ENCODE measurements at places on chromosomes 4 and X. TPM values are rescaled to one million over a fixed set of nuclear protein-coding genes. Genes with fewer than 3 reads are reported as not detected.
A peak's percentile ranks its signal among the peaks of the same experiment; 100 is the strongest.

Gene PTTG2
- 0.55 TPM for total RNA-seq

Gene SPOCK3
- not detected for total RNA-seq

Gene CXCL11
- total RNA-seq = not detected

Gene F11
- total RNA-seq = not detected

Gene FAM47E
- total RNA-seq = 2.2 TPM

Gene SYP
- total RNA-seq = 0.44 TPM

Gene CRLF2
- 0.78 TPM for total RNA-seq

Gene NKX6-1
- total RNA-seq = 0.63 TPM

Gene NUDT11
- not detected for total RNA-seq

Gene MND1
- total RNA-seq = 24.4 TPM

Gene PFKFB1
- total RNA-seq = 0.74 TPM

Gene CHRDL1
- 18.8 TPM for total RNA-seq

- no peaks in the 10 kb centered on the region for H3K4me1 ChIP-seq
- no peaks in the 10 kb centered on the region for H3K27me3 ChIP-seq
- no peak for DNase-seq
Measured at GRCh38 chr4:31613946-31614623, 893.9 kb downstream of the PCDH7 start.

GRCh38 chrX:123964156-123964834 lies 2.8 kb downstream of the STAG2 start:
- peak overlapping the region; percentile 95 for H3K27ac ChIP-seq
- peaks cover 22% of the 10 kb centered on the region for H3K4me1 ChIP-seq
- DNase-seq = no peak
- peak overlapping the region; percentile 79 for H3K4me3 ChIP-seq

DNA sequence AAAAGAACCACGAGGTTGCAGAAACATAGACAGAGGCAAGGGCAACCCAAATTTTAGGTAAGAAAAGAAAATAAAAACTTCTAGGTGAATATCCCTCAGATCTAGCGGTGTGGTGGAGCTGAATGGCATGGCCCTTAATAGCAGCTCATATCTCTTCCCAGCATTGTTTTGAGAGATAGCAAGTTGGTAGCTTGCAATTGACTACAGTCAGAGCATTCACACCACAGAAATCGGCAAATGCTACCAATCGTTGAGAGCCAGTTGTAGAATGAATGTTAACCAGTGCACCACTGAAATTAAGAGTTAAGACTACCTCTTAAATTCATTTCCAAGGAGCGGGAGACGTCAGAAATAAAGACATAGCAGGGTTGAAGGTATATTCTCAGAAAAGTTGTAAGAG lies 184.0 kb upstream of the KIT start:
- DNase-seq = no peak
- no peak overlapping the region for H3K27ac ChIP-seq
- H3K4me1 ChIP-seq = no peaks in the 10 kb centered on the region
- no peaks in the 10 kb centered on the region for H3K27me3 ChIP-seq
- H3K4me3 ChIP-seq = no peak overlapping the region
- no peaks in the 10 kb centered on the region for H3K36me3 ChIP-seq

- no peaks in the 10 kb centered on the region for H3K4me1 ChIP-seq
- H3K27ac ChIP-seq = no peak overlapping the region
- no peak overlapping the region for H3K4me3 ChIP-seq
- H3K27me3 ChIP-seq = no peaks in the 10 kb centered on the region
- no peaks in the 10 kb centered on the region for H3K36me3 ChIP-seq
Measured at GRCh38 chr4:53196882-53197771, 168.7 kb downstream of the SCFD2 start.

- peaks cover 60% of the 10 kb centered on the region for H3K4me1 ChIP-seq
- H3K27me3 ChIP-seq = no peaks in the 10 kb centered on the region
- peaks cover 43% of the 10 kb centered on the region for H3K36me3 ChIP-seq
- DNase-seq = peak; percentile 73
- H3K4me3 ChIP-seq = peak overlapping the region; percentile 97
Measured at GRCh38 chrX:100649550-100650356, 5.8 kb downstream of the SRPX2 start.

DNA sequence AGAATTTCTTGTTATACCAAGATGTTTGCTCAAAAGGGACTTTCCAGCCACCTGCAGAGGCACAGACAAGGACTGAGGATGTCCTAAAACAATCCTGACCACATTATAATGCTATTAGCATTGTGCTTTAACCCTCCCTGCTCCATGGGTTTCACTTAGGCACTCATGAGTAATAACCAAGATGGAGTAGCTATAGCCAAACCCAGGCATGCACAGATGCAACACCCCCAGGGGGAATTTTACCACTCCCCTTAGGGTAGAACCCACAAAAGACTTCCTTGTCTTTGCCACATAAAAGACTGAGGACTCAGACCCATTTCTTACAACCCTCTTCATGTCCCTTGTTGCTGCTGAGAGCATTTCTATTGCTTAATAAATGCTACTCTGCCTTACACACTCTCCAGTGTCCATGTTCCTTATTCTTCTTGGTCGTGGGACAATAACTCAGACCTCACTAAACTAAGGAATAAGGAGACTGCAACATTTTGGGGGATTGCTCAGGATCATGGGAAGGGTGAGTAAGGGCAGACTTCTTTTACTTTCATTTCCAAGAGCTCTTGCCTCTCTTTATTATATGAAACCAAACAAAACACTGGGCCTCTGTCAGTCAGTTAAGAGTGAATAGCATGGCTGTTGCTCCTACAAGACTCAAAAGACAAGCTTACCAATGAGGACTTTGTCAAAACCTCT lies 103.5 kb downstream of the TECRL start:
- H3K4me1 ChIP-seq = no peaks in the 10 kb centered on the region
- H3K36me3 ChIP-seq = no peaks in the 10 kb centered on the region
- H3K4me3 ChIP-seq = no peak overlapping the region
- DNase-seq = no peak
- H3K27ac ChIP-seq = no peak overlapping the region

GRCh38 chr4:128633067-128633466 lies 176.4 kb upstream of the JADE1 start:
- DNase-seq = no peak
- H3K27ac ChIP-seq = no peak overlapping the region
- H3K36me3 ChIP-seq = no peaks in the 10 kb centered on the region
- H3K4me3 ChIP-seq = no peak overlapping the region

- H3K27ac ChIP-seq = peak overlapping the region; percentile 90
- peaks cover 61% of the 10 kb centered on the region for H3K36me3 ChIP-seq
Measured at GRCh38 chr4:41258783-41259182, 2.1 kb downstream of the UCHL1 start.

GRCh38 chr4:148574502-148574901 lies 132.3 kb upstream of the NR3C2 start:
- no peaks in the 10 kb centered on the region for H3K4me1 ChIP-seq
- no peaks in the 10 kb centered on the region for H3K36me3 ChIP-seq
- no peak for DNase-seq
- no peak overlapping the region for H3K27ac ChIP-seq

GRCh38 chr4:80266253-80266901 lies at the start of gene FGF5:
TSS of gene FGF5 (plus strand) at chr4:80266664. CDS start at chr4:80266825, 161 bp downstream.
- peak within 1 kb of the TSS; percentile 63 for H3K4me3 ChIP-seq
- H3K36me3 ChIP-seq = no peaks in the 10 kb centered on the region
- peaks cover 4% of the 10 kb centered on the region for H3K27me3 ChIP-seq
- no peaks in the 10 kb centered on the region for H3K4me1 ChIP-seq
- peak; percentile 43 for DNase-seq

GRCh38 chr4:21763855-21764254 lies 184.7 kb downstream of the KCNIP4 start:
- no peak overlapping the region for H3K4me3 ChIP-seq
- H3K27me3 ChIP-seq = no peaks in the 10 kb centered on the region
- H3K4me1 ChIP-seq = no peaks in the 10 kb centered on the region
- no peak for DNase-seq
- no peaks in the 10 kb centered on the region for H3K36me3 ChIP-seq

- no peaks in the 10 kb centered on the region for H3K4me1 ChIP-seq
- H3K27me3 ChIP-seq = no peaks in the 10 kb centered on the region
- no peak overlapping the region for H3K27ac ChIP-seq
- no peak for DNase-seq
Measured at GRCh38 chr4:1967512-1968149, 41.1 kb downstream of the NELFA start.

- no peak overlapping the region for H3K4me3 ChIP-seq
- no peak overlapping the region for H3K27ac ChIP-seq
- no peaks in the 10 kb centered on the region for H3K36me3 ChIP-seq
- H3K27me3 ChIP-seq = no peaks in the 10 kb centered on the region
- no peaks in the 10 kb centered on the region for H3K4me1 ChIP-seq
- no peak for DNase-seq
Measured at GRCh38 chrX:34404386-34405070, 252.6 kb downstream of the TMEM47 start.

GRCh38 chrX:68753218-68753617 lies 75.6 kb upstream of the EFNB1 start:
- H3K27me3 ChIP-seq = no peaks in the 10 kb centered on the region
- H3K27ac ChIP-seq = no peak overlapping the region
- no peaks in the 10 kb centered on the region for H3K36me3 ChIP-seq
- no peak overlapping the region for H3K4me3 ChIP-seq

DNA sequence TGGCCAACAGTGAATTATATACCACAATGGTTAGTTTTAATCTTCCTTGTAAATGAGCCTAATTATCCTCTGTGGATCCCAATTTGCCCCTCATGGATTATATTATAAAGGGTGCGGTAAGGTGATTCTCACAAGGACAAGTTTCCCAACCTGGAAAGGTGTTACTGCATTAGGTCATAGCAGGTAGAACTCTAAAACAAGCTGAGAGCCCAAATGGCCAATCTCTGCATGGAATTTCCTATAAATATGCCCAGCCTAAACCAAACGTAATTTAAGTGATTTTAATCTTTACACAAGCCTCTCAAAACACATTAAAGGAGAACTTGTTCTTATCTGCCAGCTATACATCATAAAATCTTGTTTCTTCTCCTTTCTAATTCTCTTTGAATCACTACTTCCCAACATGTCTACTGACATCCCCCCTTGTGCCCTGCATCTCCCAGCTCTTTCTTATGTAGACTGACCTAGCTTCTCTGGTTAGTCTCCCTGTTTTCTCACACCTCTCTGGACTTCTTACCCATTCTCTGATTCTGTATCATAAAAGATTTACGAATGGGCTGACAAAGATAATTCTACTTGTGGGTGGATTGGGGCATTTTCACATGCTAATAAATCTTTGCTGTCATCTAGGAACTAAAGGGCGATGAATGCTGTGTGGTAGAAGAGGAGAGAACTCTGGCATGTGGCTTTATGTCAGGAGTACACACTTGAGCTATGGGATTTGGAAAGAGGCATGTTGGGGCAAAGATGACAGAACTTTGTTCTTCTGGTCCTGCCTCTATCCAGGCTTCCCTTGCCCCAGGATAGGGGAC lies 94.3 kb upstream of the PGRMC2 start:
- H3K36me3 ChIP-seq = no peaks in the 10 kb centered on the region
- no peak overlapping the region for H3K27ac ChIP-seq
- no peak for DNase-seq
- no peaks in the 10 kb centered on the region for H3K27me3 ChIP-seq

DNA sequence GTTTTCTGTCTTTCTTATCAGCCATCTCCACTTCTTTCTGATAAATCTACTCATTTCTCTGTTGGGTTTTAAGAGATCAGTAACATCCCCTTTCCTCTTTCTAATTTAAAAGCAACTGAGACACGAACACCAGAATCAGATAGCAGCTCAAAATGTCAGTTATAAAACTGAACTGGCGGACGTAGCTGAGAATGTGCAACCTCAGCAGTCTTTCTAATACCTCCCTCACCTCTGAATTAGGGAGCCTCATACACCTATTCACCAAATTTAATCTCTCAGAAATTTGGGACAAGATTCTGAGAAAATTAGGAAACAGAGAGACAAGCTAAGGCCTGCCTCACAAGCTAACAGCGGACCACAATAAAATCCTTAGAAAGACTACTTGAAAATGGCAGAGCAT lies 52.0 kb upstream of the ACSL4 start:
- 0 out of 2 replicates have a peak, but pooled peaks cover 8% of the 10 kb centered on the region for H3K4me1 ChIP-seq
- no peaks in the 10 kb centered on the region for H3K27me3 ChIP-seq
- H3K4me3 ChIP-seq = no peak overlapping the region
- H3K36me3 ChIP-seq = no peaks in the 10 kb centered on the region

GRCh38 chr4:1445716-1446445 lies 39.6 kb upstream of the NKX1-1 start:
- no peak overlapping the region for H3K27ac ChIP-seq
- no peak overlapping the region for H3K4me3 ChIP-seq
- H3K4me1 ChIP-seq = no peaks in the 10 kb centered on the region
- DNase-seq = no peak

DNA sequence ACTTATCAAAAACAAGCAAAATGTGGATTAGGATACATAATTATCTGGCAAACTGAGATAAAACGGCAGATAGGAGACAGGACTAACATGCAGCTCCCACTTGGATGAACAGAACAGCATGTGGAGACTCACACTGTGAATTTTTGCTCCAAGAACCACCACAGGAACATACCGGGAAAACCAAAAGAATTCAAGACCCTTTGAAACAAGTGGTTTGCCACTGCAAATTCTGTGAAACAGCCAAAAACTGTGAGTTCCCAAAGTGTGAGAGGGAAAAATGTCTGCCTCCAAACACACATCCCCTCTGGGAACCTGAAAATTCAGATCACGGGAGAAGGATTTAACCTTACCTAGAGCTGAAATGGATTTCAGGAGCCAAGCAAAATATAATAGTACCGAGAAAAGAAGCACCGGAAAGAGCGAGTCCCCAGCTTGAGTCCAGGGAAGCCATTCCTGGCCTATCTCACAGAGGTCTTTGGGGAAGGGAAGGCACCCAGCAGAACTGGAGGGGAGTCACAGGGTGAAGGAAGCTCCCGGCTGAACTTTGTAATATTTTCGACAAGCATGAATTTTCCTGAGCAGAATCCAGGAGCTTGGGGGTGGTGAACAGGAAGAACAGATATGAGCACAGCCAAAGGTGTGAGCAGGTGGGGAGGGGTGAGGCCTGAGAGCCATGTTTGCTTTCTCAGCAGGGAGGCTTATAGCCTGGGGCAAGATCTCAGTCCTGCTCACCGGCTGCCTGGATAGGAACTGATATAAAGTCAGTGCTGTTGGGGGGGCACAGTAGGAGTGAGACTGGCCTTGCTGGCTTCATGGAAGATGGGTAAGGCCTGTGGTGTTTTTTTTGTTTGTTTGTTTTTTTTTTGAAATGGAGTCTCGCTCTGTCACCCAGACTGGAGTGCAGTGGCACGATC lies 23.9 kb downstream of the MANBA start:
- H3K36me3 ChIP-seq = no peaks in the 10 kb centered on the region
- H3K4me1 ChIP-seq = peaks cover 27% of the 10 kb centered on the region
- DNase-seq = peak; percentile 78

DNA sequence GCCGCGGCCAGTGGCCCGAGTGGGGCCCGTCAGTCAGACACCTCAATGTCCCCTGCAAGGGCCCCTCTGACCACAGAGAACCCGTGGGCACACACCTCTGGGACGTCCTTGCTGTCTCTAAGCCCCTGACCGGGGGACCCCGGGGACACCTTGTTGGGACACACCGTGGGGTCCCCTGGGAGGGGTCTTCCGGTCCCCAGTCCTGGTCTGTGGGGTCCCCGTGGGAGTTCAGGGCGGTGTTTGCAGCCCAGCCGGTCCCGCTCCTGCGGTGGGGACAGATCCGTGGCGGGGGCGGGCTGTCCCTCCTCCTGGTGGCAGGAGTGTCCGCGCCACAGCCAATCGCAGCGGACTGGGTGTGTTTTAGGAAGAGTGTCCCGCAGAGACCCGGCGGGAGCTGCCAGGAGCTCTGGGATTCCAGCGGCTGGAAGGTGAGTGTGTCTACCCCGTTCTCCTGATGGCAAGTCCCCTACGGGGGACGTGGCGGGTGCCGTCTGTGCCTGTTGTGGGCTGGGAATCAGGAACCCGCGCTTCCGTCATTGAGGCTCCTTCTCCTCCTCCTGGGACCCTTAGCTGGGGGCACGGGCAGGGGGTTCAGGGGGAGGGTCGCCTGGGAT lies 5.1 kb upstream of the PLCXD1 start:
- peak; percentile 63 for DNase-seq
- no peaks in the 10 kb centered on the region for H3K27me3 ChIP-seq
- H3K36me3 ChIP-seq = no peaks in the 10 kb centered on the region
- H3K27ac ChIP-seq = no peak overlapping the region
